ENCODE measurements at places on chromosomes 5 and 9. TPM values are rescaled to one million over a fixed set of nuclear protein-coding genes. Genes with fewer than 3 reads are reported as not detected.

GRCh38 chr9:33239921-33240320 lies at the start of gene SPINK4:
TSS of gene SPINK4 (plus strand) at chr9:33240167. CDS start at chr9:33240209, 42 bp downstream.
- H3K36me3 ChIP-seq = no peaks in the 10 kb centered on the region
- no peaks in the 10 kb centered on the region for H3K4me1 ChIP-seq
- H3K27me3 ChIP-seq = no peaks in the 10 kb centered on the region
- no peak within 1 kb of the TSS for H3K27ac ChIP-seq

- no peaks in the 10 kb centered on the region for H3K27me3 ChIP-seq
- no peaks in the 10 kb centered on the region for H3K36me3 ChIP-seq
- no peaks in the 10 kb centered on the region for H3K4me1 ChIP-seq
Observed at GRCh38 chr9:784202-784601, 57.3 kb upstream of the DMRT1 start.

- no peaks in the 10 kb centered on the region for H3K4me1 ChIP-seq
- no peaks in the 10 kb centered on the region for H3K36me3 ChIP-seq
Observed at GRCh38 chr9:85278769-85279168, 463.0 kb downstream of the AGTPBP1 start.

Gene PCDHB16
- 0.31 TPM for total RNA-seq

DNA sequence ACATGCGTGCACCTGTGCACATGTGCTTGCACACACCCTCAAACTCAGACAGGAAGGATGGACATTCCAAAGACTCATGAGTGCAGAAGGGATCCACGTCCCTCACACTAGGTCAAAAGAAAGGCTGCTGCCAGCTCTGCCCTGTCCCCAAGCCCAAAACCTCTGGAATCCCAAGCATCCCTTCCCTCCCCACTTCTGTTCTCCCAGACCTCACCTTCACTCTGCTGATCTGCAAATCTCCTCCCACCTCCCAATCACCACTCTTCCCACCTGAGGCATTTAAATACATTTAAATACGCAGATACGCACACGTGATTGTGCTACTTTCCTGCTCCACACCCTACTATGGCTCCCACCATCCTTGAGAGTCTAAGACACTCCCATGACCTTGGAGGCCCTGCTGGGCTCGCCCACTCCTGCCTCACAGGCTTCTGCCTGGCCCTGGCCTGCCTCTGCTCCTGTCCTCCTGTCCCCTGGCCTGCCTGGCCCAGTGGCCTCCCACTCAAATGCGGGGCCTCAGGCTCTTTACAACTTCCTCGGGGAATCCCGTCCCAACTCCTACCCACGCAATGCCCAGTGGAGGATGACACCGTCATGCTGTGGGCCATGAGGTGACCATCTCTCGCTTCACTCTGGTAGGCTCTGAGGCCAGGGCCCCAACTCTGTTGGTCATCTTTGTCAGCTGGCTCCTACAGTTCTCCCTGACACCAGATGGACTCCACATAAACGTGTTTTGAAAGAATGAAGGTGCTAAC lies 478.4 kb upstream of the DAP start:
- no peaks in the 10 kb centered on the region for H3K4me1 ChIP-seq
- H3K4me3 ChIP-seq = no peak overlapping the region
- no peaks in the 10 kb centered on the region for H3K27me3 ChIP-seq
- no peaks in the 10 kb centered on the region for H3K36me3 ChIP-seq
- H3K27ac ChIP-seq = no peak overlapping the region

DNA sequence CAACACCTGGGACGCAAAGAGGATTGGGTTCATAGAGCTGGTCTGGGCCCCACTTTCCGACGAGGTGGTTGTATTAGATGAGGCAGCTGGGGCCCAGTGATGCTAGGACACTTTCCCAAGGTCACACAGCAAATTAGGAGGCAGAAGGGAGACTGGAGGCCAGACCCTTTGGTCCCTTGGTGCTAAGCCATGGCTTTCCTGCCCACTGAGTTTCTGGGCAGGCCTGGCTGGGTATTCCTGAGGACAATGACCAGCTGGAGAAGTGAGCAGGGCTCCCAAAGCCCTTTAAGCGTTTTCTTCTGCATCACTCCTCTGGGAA lies 66.2 kb downstream of the PSD2 start:
- peaks cover 4% of the 10 kb centered on the region for H3K4me1 ChIP-seq
- H3K27me3 ChIP-seq = no peaks in the 10 kb centered on the region
- no peaks in the 10 kb centered on the region for H3K36me3 ChIP-seq
- DNase-seq = no peak

- no peak for DNase-seq
- H3K4me3 ChIP-seq = no peak overlapping the region
- H3K27me3 ChIP-seq = no peaks in the 10 kb centered on the region
- H3K36me3 ChIP-seq = no peaks in the 10 kb centered on the region
Observed at GRCh38 chr9:107994648-107995047, 505.1 kb upstream of the KLF4 start.

- H3K27me3 ChIP-seq = no peaks in the 10 kb centered on the region
- no peak for DNase-seq
- H3K36me3 ChIP-seq = no peaks in the 10 kb centered on the region
- H3K4me1 ChIP-seq = peaks cover 22% of the 10 kb centered on the region
- H3K4me3 ChIP-seq = peak overlapping the region; percentile 94
Observed at GRCh38 chr9:136949239-136949816, 2.7 kb upstream of the LCN12 start.

DNA sequence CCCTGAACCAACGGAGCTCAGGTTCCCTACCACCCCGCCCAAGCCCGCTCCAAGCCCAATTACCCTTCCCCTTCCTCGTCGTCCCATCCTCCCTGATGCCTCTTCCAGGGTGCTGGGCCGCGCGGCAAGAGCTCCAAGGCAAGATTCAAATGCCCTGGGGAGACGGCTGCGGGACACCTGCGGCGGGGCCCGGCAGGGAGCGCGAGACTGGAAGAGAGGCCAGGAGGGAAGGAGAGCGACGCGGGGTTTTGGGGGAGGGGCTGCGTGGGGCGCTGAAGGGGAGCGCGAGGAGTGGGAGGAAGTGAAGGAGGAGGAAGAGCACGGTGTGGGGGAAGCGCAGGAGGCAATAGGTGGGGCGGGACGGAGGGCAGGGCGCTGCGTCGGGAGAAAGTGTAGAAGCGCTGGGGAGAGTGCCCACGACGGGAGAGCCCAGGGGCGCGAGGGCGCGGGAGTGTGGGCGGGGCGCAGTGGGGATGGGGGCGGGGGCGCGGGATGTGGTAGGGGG lies 975 bp upstream of the NXNL2 start:
- H3K27ac ChIP-seq = no peak overlapping the region
- DNase-seq = peak; percentile 47
- no peaks in the 10 kb centered on the region for H3K36me3 ChIP-seq
- no peaks in the 10 kb centered on the region for H3K27me3 ChIP-seq

Gene MPDZ
- 44.4 TPM for total RNA-seq

DNA sequence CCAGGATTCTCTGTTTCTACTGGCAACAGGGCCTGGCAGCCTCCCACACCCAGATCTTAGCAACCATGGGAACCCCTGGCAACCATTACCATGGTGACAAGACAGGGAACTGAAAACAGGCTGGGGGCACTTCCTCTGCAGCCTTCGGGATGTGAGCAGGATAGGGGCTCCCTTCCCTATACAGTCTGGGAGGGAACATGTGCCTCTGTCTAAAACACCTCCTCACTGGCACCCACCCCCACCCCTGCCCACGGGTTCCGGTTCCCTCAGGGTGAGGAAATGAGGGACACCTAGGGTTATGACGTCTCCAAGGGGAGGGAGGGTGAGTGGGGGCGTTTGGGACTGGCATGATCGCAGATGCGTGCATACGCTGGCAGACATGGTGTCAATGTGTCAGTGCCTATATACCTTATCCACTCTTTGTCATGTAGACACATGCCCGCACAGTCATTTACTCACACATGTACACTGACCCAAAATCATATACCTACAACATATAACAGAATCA lies 3.0 kb upstream of the DNAJB5 start:
- H3K27me3 ChIP-seq = no peaks in the 10 kb centered on the region
- H3K36me3 ChIP-seq = no peaks in the 10 kb centered on the region
- H3K27ac ChIP-seq = no peak overlapping the region
- H3K4me3 ChIP-seq = no peak overlapping the region
- DNase-seq = no peak
- H3K4me1 ChIP-seq = no peaks in the 10 kb centered on the region

Gene OR1J2
- total RNA-seq = not detected

Gene SPAG8
- 1.3 TPM for total RNA-seq

DNA sequence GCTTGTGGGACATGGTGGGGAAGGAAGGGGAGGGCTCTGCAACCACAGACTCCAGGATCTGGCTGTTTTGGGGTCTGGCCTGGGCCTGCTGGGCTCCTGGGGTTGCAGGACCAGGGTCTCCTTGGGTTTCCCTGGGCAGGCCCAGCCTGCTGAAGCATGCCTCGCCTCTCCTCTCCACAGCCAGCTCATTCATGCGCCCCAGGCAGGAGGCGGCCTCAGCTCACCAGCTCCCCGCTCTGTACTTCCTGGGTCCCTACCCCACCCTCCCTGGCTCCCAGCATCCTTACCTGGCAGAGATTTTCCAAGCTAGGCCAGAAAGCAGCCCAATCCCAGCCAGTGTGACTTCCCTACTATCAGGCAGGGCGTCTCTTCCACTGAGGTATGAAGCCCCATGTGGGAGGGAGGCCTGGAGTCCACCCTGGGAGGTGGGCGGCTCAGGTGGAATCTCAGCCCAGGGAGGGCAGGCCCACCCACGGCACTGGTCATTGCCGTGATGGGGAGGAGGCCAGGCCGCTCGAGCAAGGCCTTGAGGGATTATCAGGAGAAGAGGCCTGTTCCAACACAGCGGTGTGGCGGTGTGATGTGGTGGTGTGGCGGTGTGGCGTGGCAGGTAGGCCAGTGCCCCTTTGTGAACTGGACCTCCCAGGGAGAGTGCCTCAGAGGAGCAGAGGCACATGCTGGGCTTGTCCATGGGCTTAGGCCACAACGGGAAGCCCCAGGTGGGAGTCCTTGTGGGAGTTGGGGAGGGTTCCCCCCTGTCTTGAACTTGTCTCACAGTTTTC lies 103.4 kb downstream of the DAB2IP start:
- no peak for DNase-seq
- H3K27ac ChIP-seq = no peak overlapping the region
- H3K4me1 ChIP-seq = no peaks in the 10 kb centered on the region
- no peaks in the 10 kb centered on the region for H3K27me3 ChIP-seq
- H3K36me3 ChIP-seq = no peaks in the 10 kb centered on the region

DNA sequence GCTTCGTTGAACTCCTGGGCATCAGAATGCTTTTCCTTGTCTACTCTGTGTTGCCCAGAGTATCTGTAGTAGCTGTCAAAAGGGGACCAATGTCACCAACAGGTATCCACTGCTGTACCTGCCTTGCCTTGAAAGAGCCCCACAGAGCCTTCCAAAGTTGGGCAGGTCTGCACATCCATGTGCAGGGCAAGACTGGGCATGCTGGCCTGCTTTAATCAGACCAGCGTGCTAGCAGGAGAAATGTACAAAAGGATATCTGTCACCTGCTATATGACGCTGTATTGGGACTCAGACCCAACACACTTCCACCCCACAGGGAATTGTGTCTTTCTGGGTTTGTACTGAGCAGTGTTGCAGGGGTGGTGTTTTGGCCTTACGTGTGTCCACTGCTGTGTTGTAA lies 11.9 kb downstream of the DELE1 start:
- no peak overlapping the region for H3K4me3 ChIP-seq
- no peaks in the 10 kb centered on the region for H3K27me3 ChIP-seq
- H3K4me1 ChIP-seq = no peaks in the 10 kb centered on the region

GRCh38 chr5:135592312-135593045 lies 13.7 kb upstream of the CXCL14 start:
- no peak overlapping the region for H3K4me3 ChIP-seq
- H3K4me1 ChIP-seq = no peaks in the 10 kb centered on the region
- H3K36me3 ChIP-seq = no peaks in the 10 kb centered on the region
- no peaks in the 10 kb centered on the region for H3K27me3 ChIP-seq
- no peak overlapping the region for H3K27ac ChIP-seq
- peak; percentile 3 for DNase-seq

- no peaks in the 10 kb centered on the region for H3K27me3 ChIP-seq
- H3K4me1 ChIP-seq = no peaks in the 10 kb centered on the region
- no peaks in the 10 kb centered on the region for H3K36me3 ChIP-seq
- no peak overlapping the region for H3K4me3 ChIP-seq
- DNase-seq = no peak
Observed at GRCh38 chr5:64612344-64612961, 77.8 kb upstream of the SHISAL2B start.

DNA sequence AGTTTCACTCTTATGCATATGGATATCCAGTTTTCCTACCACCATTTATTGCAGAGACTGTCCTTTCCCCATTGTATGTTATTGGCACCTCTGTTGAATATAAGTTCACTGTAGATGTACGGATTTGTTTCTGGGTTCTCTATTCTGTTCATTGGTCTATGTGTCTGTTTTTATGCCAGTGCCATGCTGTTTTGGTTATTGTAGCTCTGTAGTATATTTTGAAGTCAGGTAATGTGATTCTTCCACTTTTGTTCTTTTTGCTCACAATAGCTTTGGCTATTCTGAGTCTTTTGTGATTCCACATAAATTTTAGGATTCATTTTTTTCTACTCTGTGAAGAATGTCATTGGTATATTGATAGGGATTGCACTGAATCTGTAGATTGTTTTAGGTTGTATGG lies 26.1 kb upstream of the CCNB1 start:
- no peak for DNase-seq
- H3K27me3 ChIP-seq = no peaks in the 10 kb centered on the region
- H3K27ac ChIP-seq = no peak overlapping the region
- no peaks in the 10 kb centered on the region for H3K36me3 ChIP-seq
- no peaks in the 10 kb centered on the region for H3K4me1 ChIP-seq
- H3K4me3 ChIP-seq = no peak overlapping the region

GRCh38 chr5:158175934-158176481 lies 317.1 kb upstream of the CLINT1 start:
- DNase-seq = no peak
- H3K4me3 ChIP-seq = no peak overlapping the region
- H3K36me3 ChIP-seq = no peaks in the 10 kb centered on the region
- no peaks in the 10 kb centered on the region for H3K4me1 ChIP-seq
- no peak overlapping the region for H3K27ac ChIP-seq

GRCh38 chr5:147713550-147714295 lies 68.8 kb downstream of the JAKMIP2 start:
- H3K27ac ChIP-seq = no peak overlapping the region
- no peak for DNase-seq
- no peaks in the 10 kb centered on the region for H3K36me3 ChIP-seq
- no peaks in the 10 kb centered on the region for H3K4me1 ChIP-seq
- no peak overlapping the region for H3K4me3 ChIP-seq
- H3K27me3 ChIP-seq = no peaks in the 10 kb centered on the region

Gene PTGDS
- 7.2 TPM for total RNA-seq

Gene ALDH7A1
- 141 TPM for total RNA-seq

DNA sequence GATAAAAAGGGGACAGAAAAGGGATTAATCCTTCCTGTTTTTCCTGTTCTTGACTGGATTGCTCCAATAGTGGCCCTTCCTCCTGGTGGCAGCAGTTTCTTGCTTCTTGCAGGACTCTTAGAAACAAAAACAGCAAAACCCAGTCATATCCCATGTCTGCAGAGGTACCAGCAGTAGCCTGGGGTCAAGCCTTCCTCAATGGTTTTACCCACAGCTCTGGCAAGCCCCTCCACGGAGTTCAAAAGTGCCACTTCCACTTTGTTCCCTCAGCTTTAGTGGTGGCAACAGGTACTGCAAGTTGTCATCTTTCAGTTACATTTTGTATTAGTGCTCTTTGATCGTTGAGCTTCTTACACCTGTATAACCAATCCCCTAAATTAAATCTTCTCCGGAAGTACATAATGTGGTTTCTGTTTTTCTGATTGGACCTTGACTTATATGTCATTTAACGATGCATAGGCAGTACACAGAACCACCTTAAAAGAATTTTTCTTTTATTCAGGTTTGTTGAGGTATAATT lies 8.7 kb upstream of the RANBP6 start:
- no peaks in the 10 kb centered on the region for H3K4me1 ChIP-seq
- no peaks in the 10 kb centered on the region for H3K36me3 ChIP-seq
- no peak overlapping the region for H3K4me3 ChIP-seq
- H3K27ac ChIP-seq = no peak overlapping the region
